ENCODE measurements at places on chromosomes 12 and 14. TPM values are rescaled to one million over a fixed set of nuclear protein-coding genes. Genes with fewer than 3 reads are reported as not detected.

Gene ST8SIA1
- total RNA-seq: 5.2 TPM

Gene MAGOHB
- 7.9 TPM for total RNA-seq

Gene RNASE2
- 1.5 TPM for total RNA-seq

Gene RFLNA
- 1.7 TPM for total RNA-seq

Gene MUCL1
- not detected for total RNA-seq

Gene CLEC4D
- total RNA-seq: not detected

Data from vagina (tissue), 2 donors.